ENCODE measurements at places on chromosomes 5 and 9.

DNA sequence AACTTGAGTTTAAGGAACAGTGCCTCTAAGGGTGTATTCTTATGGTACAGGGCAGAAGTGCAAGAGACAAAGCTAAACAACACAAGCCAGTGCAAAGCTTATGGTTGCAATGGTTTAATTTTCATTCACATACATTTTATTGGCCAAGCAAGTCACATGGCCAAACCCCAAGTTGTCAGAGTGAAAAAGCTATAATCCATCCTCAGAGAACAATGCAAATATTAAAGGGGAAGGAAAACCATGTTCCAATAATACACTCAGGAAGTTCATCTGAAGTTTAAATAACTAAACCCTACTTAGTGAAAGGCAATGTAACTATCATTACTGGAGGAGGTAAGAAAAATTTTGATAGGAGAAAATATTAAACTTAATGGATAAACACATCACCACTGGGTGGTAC lies 26.6 kb upstream of the TLR4 start:
- DNase-seq, result no peak

DNA sequence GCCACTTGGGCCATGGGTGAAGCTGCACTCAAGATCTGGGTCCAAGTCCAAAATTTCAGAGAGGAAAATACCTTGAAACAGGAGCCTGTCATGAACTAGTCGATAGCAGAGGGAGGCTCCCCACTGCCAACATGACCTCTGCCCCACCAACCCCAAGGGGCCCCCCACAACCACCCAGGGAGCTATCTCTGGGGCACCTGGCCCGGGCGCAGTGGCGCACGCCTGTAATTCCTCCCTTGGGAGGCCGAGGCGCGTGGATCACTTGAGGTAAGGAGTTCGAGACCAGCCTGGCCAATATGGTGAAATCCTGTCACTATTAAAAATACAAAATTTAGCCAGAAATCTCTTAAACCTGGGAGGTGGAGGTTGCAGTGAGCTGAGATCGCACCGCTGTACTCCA lies 20.1 kb upstream of the HMCN2 start:
- DNase-seq, result no peak

DNA sequence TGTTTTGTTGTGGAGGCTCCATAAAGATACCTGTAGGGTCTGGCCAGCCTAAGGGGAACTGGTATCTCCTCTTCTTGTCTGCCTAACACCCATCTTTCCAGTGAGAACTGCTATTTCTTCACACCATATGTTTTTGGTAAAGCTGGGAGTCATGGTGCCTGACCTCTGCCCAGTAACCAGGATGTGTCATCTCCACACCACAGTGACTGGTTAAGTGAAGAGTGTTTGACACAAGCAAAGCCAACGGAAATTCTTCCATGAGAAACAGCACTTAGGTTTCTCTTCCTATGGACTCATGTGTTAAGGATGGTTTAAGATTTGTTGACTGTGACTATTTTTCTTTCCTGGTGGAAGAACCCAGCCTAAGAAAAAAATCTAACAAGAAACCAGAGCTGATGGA lies 111.5 kb downstream of the HTR4 start:
- peak; percentile 36 for DNase-seq

- DNase-seq, result peak; percentile 53
Measured at GRCh38 chr5:111655169-111655924, 101.6 kb downstream of the NREP start.

Data from osteoblast (primary cell).